ENCODE measurements at places on chromosomes 7 and 10.

- DNase-seq, result no peak
These were observed 152.0 kb downstream of the CCDC3 start for GRCh38 chr10:12849319-12850181.

DNA sequence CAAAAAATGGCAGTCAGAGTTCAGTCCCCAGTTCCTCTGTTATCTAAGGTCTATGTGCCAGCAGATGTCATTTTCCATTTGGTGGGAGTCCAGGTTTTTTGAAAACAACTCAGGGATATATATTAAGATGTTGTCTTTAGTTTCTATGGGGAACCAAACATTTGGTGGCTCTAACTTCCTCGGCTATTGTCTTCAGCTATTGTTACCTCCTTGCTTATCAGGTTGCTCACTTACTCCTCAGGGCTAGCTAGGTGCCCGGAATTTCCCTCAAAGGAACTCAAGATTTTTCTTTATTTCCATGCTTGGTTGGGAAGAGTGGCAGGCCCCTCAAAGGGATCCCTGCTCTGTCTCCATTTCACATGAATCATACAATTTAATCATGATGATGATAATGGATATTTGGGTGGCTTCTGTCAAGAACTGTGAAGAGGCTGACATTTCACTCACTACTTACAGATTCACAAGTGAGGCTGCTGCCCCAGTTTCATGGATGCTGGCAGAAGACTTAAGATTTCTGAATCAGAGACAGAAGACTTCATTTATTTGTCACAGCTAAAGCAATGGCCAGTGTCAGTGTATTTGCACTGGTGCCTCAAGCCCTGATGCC is 182.8 kb downstream of the PKD1L1 start:
- DNase-seq, result no peak

- no peak for DNase-seq
These were observed 767 bp downstream of the EIF4EBP2 start for GRCh38 chr10:70404787-70405036.

DNA sequence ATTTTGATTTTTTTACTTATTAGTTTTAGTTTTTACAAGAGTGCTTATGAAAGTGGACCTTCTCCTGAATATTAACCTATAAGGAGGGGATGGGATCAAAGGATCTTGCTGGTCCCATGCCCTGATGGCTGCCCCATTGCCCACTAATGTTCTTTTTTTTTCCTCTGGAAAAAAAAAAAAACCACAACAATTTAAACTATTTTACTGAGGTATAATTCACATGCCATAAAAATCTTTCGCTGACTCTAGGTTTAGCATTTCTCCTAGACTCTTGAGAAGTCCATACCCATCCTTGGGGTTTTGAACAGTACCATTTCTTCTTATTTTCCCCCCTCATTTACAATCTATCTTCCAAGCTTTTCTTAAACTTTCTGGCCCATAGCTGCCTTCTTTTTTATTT is 481.8 kb downstream of the TFEC start:
- DNase-seq, result no peak

Data from left lung (tissue), 14 donors.